ENCODE measurements at places on chromosomes 12 and 14.
A peak's percentile ranks its signal among the peaks of the same experiment; 100 is the strongest.

DNA sequence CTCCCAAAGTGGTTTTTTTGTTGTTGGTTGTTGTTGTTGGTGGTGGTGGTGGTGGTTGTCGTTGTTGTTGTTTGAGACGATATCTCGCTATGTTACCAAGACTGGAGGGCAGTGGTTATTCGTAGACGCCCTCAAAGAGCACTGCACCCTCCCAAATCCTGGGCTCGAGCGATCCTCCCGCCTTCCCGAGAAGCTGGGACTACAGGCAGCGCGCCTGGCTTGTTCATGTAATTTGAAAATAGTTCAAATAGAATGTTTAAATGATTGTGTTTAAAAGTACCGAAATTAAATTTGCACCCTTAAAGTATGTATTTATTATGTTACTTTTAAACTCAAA, 439 bp upstream of the ANAPC5 start:
- peak overlapping the region; percentile 94 for H3K27ac ChIP-seq
- H3K4me1 ChIP-seq = peaks cover 21% of the 10 kb centered on the region
- H3K36me3 ChIP-seq = peaks cover 27% of the 10 kb centered on the region
- peak; percentile 25 for ATAC-seq
- no peaks in the 10 kb centered on the region for H3K27me3 ChIP-seq

- H3K36me3 ChIP-seq = no peaks in the 10 kb centered on the region
- ATAC-seq = no peak
- no peaks in the 10 kb centered on the region for H3K27me3 ChIP-seq
- H3K27ac ChIP-seq = no peak overlapping the region
These were observed 295.6 kb downstream of the PCNX1 start for GRCh38 chr14:71202881-71203280.

DNA sequence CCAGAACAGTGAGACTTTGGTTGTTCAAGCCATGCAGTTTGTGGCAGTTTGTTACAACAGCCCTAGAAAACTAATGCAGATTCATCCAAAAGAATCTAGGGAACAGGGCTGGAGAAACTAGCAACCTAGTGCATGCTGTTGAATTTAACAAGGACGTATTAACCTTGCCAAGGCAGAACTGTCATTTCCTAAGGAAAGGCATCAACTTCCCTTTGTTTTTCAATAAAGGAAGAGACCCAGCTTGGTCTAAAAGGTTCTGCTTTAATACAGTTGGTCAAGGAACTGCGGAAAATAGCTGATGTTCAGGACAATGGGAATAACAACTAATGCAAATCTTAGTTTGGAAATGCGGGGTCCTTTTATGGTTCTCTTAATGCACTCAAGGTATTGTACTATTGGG, 11.5 kb downstream of the AK7 start:
- no peak overlapping the region for H3K4me3 ChIP-seq
- H3K36me3 ChIP-seq = no peaks in the 10 kb centered on the region
- no peak overlapping the region for H3K27ac ChIP-seq

GRCh38 chr12:27616356-27617142, 79.7 kb upstream of the REP15 start:
- H3K36me3 ChIP-seq = no peaks in the 10 kb centered on the region
- peaks cover 5% of the 10 kb centered on the region for H3K27me3 ChIP-seq
- H3K4me3 ChIP-seq = no peak overlapping the region
- peak overlapping the region; percentile 14 for H3K27ac ChIP-seq

GRCh38 chr14:95713596-95714371, at the start of gene TCL1A:
Gene TCL1A, minus strand, starts transcription at chr14:95714125. Its CDS starts 59 bp downstream, at chr14:95714066.
- H3K4me1 ChIP-seq = no peaks in the 10 kb centered on the region
- H3K27me3 ChIP-seq = peaks cover 26% of the 10 kb centered on the region
- H3K36me3 ChIP-seq = no peaks in the 10 kb centered on the region
- no peak within 1 kb of the TSS for H3K4me3 ChIP-seq
- ATAC-seq = no peak

GRCh38 chr12:130484221-130484620, 146.5 kb downstream of the PIWIL1 start:
- ATAC-seq = no peak
- no peaks in the 10 kb centered on the region for H3K4me1 ChIP-seq
- no peak overlapping the region for H3K27ac ChIP-seq
- H3K36me3 ChIP-seq = no peaks in the 10 kb centered on the region
- peaks cover 3% of the 10 kb centered on the region for H3K27me3 ChIP-seq

- peak overlapping the region; percentile 44 for H3K27ac ChIP-seq
- ATAC-seq = no peak
- H3K36me3 ChIP-seq = no peaks in the 10 kb centered on the region
- no peaks in the 10 kb centered on the region for H3K27me3 ChIP-seq
These were observed 107.6 kb upstream of the SFSWAP start for GRCh38 chr12:131603106-131603938.

- H3K36me3 ChIP-seq = peaks cover 9% of the 10 kb centered on the region
- H3K27ac ChIP-seq = no peak overlapping the region
- no peak for ATAC-seq
- no peaks in the 10 kb centered on the region for H3K27me3 ChIP-seq
These were observed 5.7 kb downstream of the CRADD start for GRCh38 chr12:93682846-93683261.

DNA sequence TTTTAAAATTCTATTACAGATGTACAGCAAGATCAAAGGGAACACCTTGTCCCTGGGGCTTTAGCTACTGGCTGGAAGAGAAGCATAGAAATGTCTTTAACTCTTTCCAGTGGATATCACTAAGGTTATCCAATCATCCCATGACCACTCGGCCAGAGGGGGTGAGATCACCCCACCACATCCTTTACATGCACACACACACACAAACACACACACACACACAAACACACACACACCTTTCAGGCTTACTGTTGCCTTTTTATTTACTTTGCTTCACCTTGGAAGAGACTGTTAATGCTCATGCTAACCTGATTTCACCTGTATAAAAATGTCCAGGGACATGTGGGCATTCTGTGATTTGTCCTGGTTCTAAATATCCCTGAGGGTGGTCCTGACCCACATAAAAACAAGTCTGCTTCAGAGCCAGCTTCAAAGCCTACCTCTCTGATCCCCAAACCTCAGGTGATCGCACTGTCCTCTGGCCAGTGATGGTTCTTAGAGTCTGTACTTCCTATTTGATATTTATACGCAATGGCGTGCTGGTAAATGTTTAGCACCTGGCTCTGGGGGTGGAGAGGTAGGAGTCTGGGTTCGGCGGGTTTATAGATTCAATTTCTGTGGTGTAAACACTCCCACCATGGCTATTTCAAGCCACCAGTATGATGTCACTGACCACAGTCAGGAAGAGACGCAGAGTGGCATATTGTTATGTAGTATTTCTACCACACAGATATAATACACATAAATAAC, 166.1 kb upstream of the EEA1 start:
- peak; percentile 47 for ATAC-seq
- no peaks in the 10 kb centered on the region for H3K27me3 ChIP-seq
- H3K27ac ChIP-seq = no peak overlapping the region

DNA sequence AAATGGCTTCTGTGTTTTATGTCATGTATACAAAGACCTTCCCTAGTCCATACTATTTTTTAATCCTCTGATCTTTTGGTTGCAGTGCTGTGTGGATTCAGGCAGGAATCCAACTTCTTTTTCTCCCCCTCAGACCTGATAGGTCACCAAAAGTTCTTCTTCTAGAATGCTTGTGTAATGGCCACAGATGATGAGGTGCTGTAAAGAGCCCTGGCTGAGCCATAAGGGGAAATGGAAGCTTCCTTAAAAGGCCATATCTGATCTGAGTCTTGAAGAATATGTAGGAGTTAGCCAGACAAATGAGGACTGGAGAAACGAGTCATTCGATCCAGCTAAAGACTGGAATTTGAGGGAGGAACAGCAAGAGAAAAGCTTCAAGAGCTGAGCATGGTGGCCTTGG, 353.9 kb downstream of the PCNX1 start:
- no peak for ATAC-seq
- H3K4me3 ChIP-seq = no peak overlapping the region
- peaks cover 9% of the 10 kb centered on the region for H3K4me1 ChIP-seq
- H3K27ac ChIP-seq = no peak overlapping the region
- H3K27me3 ChIP-seq = peaks cover 4% of the 10 kb centered on the region

GRCh38 chr14:56875104-56875675, 64.9 kb upstream of the OTX2 start:
- H3K4me1 ChIP-seq = no peaks in the 10 kb centered on the region
- H3K27me3 ChIP-seq = peaks cover 16% of the 10 kb centered on the region
- H3K36me3 ChIP-seq = no peaks in the 10 kb centered on the region
- ATAC-seq = no peak

- no peak overlapping the region for H3K27ac ChIP-seq
- no peak for ATAC-seq
- H3K27me3 ChIP-seq = peaks cover 3% of the 10 kb centered on the region
- no peaks in the 10 kb centered on the region for H3K36me3 ChIP-seq
- H3K4me1 ChIP-seq = no peaks in the 10 kb centered on the region
These were observed 161.1 kb downstream of the PPFIA2 start for GRCh38 chr12:81597928-81598604.

DNA sequence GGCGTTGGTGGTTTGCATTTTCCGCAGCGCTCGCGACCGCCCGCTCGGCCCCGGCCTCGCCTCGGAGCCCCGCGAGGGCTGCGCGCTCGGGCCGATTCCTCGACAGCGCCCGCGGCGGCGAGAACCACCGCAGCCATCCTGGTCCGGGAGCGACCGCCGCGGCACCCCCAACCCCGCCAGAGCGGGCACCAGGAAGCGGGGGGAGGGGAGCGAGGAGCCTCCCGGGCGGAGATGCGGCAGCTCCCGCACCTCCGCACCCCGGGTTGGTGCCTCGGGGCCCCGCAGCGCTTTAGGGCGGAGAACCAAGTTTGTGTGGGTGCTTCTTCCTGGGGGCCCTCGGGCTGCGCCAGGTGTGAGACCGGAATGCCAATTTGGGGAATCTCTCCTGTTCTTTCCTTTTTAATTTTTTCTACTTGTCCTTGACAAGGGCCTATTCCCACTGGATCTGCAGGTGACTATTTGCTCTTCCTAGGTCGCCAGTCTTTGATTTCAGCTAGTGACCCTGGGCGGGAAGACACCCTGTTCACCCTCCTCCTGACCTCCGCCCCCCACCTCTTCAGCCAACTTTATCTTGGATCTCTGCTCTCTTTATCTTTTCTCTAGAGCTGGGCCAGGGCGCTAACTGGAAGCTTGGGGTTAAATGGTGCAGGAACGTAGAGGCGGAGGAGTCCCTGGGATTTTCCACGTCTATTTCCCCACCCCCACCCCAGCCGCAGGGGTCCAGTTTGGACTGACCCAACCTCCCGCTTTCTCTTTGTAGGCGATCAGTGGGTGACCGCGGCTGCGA, at the start of gene SOCS2:
Gene SOCS2 (plus strand): TSS at position 751 of the 787 bp plus-strand sequence. CDS start 223 bp downstream, outside the sequence.
- no peak for ATAC-seq
- H3K36me3 ChIP-seq = peaks cover 56% of the 10 kb centered on the region
- H3K4me1 ChIP-seq = peaks cover 32% of the 10 kb centered on the region
- peak within 1 kb of the TSS; percentile 90 for H3K27ac ChIP-seq
- H3K27me3 ChIP-seq = no peaks in the 10 kb centered on the region

- H3K4me3 ChIP-seq = no peak overlapping the region
- no peaks in the 10 kb centered on the region for H3K36me3 ChIP-seq
- peak; percentile 42 for ATAC-seq
- H3K27ac ChIP-seq = no peak overlapping the region
These were observed 122.0 kb downstream of the KCNC2 start for GRCh38 chr12:75087654-75088053.

DNA sequence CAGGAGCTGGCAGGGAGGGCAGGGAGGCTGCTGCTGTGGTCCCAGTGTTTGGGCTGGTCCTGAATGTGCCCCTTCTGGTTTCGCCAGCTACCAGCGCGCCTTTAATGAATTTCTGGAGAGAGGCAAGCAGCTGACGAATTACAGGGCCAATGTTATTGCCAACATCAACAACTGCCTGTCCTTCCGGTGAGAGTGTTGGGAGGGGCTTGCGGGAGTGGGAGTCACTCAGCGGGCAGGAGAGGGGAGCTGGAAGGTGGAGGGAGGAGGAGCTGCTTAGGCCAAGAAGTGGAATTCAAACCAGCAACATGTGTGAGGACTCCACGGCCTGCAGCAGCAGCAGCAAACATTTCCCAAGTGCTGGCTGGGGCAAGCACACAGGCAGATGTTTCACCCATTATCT, 7.7 kb downstream of the TNFAIP2 start:
- no peaks in the 10 kb centered on the region for H3K4me1 ChIP-seq
- no peak overlapping the region for H3K4me3 ChIP-seq
- no peaks in the 10 kb centered on the region for H3K36me3 ChIP-seq
- H3K27ac ChIP-seq = no peak overlapping the region
- H3K27me3 ChIP-seq = peaks cover 4% of the 10 kb centered on the region

DNA sequence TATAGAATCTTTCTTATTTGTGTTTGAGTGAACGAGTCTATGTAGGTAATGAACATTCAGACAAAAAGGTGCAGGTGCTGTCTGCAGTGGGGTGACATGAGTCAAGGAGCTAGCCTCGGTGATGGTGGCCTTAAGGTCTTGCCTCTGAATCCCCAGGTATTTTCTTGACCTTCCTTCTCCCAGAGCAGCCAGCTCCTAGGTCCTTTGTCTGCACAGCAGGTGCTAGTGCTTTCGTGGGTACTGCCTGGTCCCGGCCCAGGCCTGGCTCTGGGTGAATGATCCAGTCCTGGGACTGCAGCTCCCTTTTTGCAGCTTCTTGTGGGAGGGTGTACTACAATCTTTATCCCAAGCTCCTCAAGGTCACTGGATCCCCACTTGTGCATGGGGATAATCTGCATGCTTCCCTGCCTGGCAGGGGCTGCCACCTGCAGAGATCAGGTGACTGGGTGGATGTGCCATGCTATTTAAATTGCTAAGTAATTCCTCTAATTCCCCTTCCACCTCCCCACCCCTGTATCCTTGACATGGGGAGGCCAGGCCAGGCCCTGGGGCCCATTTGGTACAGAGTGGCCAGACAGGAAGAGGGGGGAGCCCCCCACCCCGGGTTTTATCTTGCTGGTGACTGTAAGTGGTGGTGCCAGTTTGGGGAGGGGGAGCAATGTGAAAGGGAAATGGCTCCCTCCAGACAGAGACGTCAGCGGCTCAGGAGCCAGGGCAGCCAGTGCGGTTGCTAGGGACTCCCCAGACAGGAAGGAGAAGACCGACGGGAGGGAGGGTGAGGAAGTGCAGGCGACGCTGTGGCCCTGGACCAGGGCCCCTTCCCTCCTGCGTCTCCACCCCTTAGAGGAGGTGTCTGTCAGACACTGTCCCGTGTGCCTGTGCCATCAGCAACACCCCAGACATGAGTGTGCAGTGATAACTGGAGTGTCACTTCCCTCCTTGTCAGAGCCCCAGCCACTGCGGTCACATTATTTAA, 6.7 kb downstream of the VASH1 start:
- peak; percentile 99 for ATAC-seq
- no peaks in the 10 kb centered on the region for H3K36me3 ChIP-seq

GRCh38 chr12:92899386-92900001, 29.6 kb downstream of the EEA1 start:
- ATAC-seq = no peak
- H3K27ac ChIP-seq = no peak overlapping the region
- H3K4me3 ChIP-seq = no peak overlapping the region
- H3K27me3 ChIP-seq = no peaks in the 10 kb centered on the region

- no peak overlapping the region for H3K27ac ChIP-seq
- ATAC-seq = no peak
- no peaks in the 10 kb centered on the region for H3K36me3 ChIP-seq
- no peaks in the 10 kb centered on the region for H3K4me1 ChIP-seq
- no peak overlapping the region for H3K4me3 ChIP-seq
- H3K27me3 ChIP-seq = peaks cover 56% of the 10 kb centered on the region
These were observed 2.4 kb upstream of the KRT7 start for GRCh38 chr12:52230364-52231281.
